ENCODE measurements at places on chromosomes 7 and 10.
A peak's percentile ranks its signal among the peaks of the same experiment; 100 is the strongest.

GRCh38 chr7:90605055-90605454 is 8.9 kb downstream of the CDK14 start:
- no peak for DNase-seq

GRCh38 chr10:88499569-88500470 is 83.3 kb downstream of the RNLS start:
- DNase-seq = peak; percentile 53

GRCh38 chr7:99004781-99005500 is 126.6 kb downstream of the TRRAP start:
- DNase-seq = no peak

GRCh38 chr7:47326220-47326619 is 255.7 kb downstream of the TNS3 start:
- DNase-seq = peak; percentile 83

- no peak for DNase-seq
These were observed 138.2 kb upstream of the SORCS3 start for GRCh38 chr10:104502907-104503306.

DNA sequence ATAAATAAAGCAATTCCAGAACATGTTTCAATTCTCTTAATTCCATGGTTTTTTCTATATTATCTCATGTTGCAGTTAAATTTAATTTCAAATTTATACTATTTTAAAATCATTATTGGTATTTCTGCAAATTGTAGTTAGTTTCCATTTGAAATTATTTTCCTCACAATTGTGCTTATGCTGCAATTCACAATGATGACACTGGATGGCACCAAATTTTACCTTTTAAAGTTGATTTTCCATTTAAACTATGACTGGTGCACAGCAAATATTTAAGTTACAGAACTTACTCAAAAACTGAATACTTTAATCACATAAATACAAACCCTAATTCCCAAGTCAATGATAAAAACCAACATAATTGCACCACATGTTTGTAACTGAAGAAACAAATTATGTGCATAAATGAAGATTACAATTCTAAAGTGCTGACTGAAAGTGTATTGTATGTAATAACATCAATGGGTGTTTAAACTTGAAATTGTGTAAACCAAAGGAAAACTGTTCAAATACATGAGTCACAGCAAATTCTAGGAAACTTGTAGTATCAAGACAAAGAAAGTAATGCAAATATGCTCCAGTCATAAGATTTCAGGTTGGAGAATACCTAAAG is 75.3 kb upstream of the AASS start:
- DNase-seq = peak; percentile 73

- DNase-seq = no peak
These were observed 74.6 kb upstream of the STRIP2 start for GRCh38 chr7:129359638-129360037.

DNA sequence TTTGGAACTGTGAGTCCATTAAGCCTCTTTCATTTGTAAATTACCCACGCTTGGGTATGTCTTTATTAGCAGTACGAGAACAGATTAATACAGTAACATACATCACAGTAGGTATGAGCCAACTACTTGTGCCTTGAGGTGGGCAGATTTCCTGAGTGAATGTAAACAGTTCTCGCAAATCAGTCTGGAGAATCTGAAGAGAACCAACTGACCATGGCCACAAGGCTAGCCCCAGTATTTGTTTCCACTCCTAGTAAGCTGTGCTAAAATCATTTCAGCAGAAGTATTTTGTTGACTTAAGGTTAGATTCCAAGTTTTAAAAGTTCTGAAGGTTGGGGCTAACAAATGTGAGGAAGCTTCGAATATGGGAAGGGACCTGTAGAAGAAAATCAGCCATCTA is 82.9 kb downstream of the NOD1 start:
- DNase-seq = no peak

- no peak for DNase-seq
These were observed 738.6 kb upstream of the LRRTM3 start for GRCh38 chr10:66187053-66187733.

DNA sequence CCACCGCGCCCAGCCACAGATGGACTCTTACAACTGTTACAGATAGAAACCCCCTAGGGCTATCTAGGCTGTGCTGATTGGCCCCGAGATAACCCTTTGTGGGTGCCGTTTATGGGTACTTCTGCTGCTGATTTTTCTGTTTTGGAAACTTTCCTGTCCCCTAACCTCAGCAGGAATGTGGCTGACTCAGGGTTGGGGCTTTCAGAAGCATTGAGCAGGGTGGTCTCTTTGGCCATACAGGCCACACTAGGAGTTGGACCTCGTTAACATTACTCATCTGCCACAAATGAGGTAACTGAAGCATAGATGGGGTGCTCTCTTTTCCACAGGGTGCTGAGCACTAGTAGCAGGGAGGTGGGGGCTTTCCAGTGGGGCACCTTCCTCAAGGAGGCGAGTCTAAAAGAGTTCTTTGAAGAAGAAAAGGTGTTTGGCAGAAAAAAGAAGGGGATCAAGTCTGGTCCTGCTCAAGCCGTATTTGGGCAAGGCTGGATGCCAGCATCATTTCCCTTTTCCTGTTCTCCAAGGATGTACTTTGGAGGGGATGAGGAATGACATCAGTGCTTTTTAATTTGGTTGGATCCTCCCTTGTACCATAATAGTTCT is 6.4 kb downstream of the ZSCAN25 start:
- no peak for DNase-seq

GRCh38 chr10:94194256-94194655 is 168.5 kb downstream of the NOC3L start:
- no peak for DNase-seq

DNA sequence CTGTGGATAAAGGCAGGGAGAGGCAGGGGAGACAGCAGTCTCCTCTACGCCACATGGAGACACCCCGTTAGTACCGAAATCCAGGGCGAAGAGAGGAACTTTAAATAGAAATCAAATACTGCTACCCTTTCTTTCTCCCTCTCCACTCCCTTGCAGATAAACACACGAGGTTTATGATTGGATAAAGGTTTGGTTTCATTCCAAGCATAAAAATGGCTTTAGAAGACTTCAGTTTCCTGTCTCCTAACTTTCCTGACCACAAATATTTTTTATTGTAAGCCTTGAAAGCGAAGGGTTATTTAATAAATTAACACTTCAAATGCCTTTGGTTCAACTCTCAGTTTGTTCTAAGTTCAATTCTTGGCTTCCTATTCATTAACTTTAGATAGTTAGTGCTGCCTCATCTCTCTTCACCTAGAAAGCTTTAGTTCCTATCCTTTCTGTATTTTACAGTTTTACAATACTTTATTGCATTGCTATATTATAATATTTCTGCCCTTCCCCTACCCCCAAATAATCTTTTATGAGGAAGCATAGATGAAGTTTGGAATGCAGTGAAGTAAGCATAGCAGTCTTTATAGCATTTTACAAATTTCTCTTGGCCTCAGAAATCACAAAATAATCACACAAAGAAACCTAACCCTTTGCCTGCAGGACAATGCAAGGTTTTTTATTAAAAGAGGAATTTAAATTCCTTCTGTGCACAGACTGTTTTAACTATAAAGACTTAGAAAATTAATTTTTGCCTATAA is 31.5 kb upstream of the ARID5B start:
- no peak for DNase-seq

- DNase-seq = no peak
These were observed 8.2 kb upstream of the NDUFB2 start for GRCh38 chr7:140688341-140688740.

DNA sequence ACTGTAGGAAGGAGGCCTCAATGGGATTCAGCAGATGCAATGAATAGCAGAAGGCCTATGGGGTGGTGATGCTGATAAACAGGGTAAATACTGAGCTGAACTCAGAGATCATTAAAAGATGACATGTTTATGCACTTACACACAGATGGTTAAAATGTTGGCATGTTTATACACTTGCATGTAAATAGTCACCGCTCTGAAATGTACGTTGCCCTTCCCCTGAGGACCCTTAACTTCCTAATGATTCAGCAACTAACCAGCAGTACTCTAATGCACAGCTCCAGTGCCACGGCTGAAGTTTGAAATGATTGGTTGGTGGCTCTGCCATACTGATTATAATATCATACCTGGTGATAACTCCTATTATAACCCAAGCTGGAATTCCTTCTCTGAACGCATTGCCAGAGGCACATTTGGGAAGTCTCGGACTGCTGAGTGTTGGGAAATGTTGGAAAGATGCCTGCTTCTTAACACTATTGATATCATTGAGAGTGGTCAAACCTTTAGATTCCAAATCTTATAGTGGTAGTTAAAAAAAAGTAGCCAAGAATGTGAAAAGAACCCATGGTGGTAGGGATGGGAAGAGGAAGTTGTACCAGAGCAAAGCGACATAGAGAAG is 3.7 kb upstream of the CAV1 start:
- DNase-seq = peak; percentile 39

GRCh38 chr7:40541336-40541735 is 406.5 kb downstream of the SUGCT start:
- DNase-seq = peak; percentile 11

DNA sequence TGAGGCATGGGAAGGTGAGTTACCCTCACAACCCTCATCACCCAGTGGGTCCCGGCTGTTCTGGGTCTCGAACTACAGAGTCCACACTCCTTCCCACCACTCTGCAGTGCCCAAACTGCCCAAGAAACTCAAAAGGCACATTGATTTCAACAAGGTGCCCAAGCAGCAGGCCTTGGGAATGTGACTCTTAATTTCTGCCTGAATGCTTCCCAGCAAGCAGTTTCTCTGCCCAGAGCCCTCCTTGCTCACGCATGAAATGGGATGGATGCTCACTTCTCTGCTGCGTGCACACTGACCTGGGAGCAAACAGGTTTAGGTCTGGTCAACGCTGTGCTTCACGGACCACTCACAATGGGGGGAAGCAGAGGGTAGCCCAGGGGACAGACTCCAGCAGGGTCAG is 77.9 kb downstream of the GRB10 start:
- DNase-seq = no peak

- no peak for DNase-seq
These were observed 24.1 kb upstream of the BHLHA15 start for GRCh38 chr7:98187138-98187502.

DNA sequence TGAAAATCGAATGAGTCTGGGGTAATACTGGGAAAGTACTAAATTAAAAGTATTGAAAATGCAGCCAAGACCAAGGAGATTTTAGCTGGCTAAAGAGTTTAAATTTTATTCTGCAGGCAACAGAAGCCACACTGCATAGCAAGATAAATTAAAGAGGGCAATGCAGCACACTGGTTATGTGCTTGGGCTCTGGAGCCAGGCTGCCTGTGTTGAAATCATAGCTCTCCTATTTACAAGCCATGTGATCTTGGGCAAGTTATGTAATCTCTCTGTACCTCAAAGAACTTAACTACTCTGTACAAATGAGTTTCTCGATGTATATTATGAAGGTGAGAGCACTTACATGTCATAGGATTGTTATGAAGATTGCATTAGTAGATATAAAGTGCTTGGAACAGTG is 9.9 kb downstream of the SLC25A13 start:
- peak; percentile 71 for DNase-seq
